ENCODE measurements at places on chromosomes 2 and 18.

DNA sequence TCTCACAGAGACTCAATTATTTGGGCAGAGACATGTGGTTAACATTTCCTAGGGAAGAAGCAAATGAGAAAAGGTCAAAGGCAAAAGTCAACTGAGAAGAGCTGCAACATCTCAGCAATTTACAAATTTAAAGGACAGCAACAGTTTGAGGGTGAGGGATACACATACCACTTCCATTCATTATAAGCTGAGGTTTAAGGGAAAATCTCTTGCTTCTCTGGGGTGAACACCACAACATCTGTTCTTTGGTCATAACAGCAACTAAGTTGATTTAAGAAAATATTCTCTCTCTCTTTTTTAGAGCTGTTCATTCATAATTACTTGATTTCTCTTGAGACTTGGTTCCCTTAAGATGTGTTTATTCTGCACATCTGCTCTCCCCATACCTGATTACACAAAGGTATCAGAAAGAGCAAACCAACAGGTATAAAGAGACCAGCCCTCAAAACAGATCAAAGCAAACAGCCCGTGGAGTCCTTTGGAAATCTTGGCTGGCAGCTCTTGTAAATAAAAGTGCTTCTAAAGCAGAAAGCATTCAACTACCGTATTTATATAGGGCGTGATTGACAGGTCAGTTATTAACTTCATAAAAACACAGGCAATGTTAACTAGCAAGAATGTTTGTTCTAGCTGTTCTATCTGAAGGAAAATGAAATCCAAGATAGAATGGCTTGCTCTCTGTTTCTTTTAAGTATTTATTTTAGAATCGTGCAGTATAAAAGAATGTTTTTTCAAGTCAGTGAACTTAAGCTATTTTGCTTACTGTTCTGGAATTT is 132.8 kb downstream of the THADA start:
- DNase-seq = no peak

GRCh38 chr2:47070920-47071824 is 83.9 kb downstream of the STPG4 start:
- no peak for DNase-seq

DNA sequence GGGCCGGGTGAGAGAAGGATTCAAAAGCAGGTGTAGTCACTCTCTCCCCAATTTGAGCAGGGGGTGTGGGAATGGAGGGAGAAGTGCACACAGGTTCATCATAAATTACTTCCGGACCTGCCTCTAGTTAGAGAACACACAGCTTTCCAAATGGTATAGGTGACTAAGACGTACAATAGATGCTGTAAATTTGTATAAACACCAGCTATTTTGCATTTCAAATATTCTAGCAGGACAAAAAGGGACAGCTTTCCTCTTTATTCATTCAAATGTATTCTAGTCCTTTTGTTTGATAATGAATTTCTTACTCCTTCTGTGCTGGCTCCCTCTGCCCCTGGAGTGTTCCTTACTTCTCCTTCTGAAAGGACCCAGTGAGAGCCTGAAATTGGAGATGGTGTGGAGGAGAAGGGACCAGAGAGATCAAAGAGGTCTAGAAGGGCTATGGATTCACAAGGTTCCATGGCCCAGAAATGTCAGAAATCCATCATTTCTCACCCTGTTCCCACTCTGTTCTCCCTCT is 53.2 kb upstream of the SH3BP4 start:
- DNase-seq = no peak

GRCh38 chr2:231928901-231929725 is 2.9 kb upstream of the NPPC start:
- DNase-seq = no peak

GRCh38 chr2:119753041-119753929 is 6.4 kb upstream of the PTPN4 start:
- no peak for DNase-seq

- no peak for DNase-seq
These were observed 41.4 kb downstream of the ZAP70 start for GRCh38 chr2:97754690-97755346.

DNA sequence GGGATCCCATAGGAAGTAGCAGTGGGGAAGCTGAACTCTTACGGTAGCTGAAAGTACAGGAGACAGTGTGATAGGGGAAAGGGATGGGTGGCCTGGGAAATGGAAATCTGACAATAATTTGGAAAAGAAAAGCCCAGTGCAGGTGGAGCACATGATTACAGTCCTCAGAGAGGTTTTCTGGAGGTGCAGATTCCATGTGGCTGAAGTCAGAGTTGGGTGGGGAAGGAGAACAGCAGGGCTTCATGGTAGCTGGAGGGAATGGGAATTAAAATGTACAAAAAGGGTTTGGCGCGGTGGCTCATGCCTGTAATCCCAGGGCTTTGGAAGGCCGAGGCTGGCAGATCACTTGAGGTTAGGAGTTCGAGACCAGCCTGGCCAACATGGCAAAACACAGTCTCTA is 12.2 kb downstream of the HRH4 start:
- DNase-seq = no peak

DNA sequence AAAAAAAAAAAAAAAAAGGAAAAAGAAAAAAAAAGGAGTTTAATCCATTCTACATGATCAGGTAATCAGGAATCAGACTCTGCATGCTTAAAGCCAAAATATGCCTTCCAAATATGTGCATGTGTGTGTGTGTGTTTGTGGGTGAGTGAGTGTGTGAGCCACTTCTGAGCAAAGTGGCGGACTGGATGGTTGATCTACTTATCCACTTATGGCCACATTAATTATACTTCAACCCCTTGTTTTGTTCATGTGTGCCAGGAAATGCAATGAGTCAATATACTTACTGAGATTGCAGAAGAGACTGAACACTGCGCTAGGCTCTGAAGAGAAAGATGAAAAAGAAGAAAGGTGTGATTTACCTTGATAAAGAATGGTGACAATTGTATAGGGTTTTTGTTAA is 586.5 kb upstream of the NXPH2 start:
- DNase-seq = peak; percentile 1

DNA sequence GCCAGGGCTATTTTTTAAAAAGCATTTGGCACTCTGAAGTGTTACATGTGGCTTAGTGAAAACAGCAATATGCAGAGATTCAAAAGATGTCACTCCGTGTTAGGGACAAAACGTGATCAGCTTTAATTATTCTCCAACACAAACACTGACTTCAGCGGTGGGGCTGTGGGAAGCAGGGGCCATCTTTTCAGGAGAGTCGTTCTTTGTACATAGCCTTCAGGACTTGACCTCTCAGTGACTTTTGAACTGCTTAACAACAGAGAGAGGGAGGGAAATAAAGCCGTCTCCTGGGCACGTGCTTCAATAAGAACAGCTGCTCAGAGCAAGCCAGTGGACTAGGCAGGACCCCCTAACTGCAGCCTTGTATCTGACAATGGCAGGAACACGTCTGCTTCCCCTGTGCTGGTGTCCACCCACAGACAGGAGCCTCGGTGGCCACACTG is 95.0 kb upstream of the HDAC4 start:
- no peak for DNase-seq

DNA sequence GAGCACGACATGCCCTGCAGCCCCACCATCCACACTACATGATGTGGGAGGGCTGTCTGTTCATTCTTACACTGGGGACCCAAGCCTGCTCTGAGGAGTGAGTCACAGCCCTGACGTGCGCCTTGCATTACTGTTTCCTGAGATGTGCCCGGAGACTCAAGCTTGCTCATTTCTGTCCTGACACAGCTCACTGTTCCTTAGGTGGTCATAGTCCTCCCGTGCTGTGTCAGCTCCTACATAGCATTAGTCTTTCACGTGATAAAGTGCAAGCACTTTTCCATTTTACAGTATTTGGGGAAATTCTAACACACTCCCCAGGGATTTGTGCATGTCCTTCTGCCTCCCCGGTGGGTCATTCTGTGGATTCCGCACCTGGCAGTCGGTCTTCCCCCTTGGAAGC is 46.2 kb upstream of the TRIM43B start:
- DNase-seq = no peak
